H4 (cell line): ENCODE measurements at places on chromosomes 16 and 17. TPM values are rescaled to one million over a fixed set of nuclear protein-coding genes. Genes with fewer than 3 reads are reported as not detected.

DNA sequence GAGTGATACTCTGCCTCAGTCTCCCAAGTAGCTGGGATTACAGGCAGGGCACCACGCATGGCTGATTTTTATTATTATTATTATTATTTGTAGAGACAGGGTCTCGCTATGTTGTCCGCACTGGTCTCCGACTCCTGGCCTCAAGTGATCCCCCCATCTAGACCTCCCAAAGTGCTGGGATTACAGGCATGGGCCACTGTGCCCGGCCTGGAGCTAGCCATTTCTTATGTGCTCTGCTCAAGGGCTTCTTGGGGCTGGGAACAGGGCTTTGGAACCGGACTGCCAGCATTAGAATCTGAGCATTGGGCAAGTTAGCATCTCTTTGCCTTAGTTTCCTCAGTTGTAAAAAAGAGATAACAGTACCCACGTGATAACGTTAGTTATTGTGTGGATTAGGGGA is 111.3 kb downstream of the C16orf78 start:
- DNase-seq, result no peak

DNA sequence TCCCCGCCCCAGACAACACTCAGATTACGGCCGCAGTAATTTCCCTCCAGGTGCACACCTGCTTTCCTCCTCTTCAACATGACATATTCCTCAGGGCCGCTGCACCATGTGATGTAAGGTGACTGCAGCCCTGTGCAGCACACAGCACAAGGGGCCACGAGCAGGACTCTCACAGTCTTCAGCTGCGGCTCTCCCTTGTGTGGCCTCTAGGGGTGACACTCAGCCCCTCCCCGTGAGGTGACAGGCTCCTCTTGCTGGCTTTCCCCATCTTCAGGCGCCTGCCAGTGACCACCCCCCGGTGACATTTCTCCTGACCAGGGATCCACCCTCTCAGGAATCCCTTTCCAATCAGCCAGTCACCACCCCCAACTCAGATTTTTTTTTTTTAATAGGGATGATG is 31.3 kb upstream of the ABCC3 start:
- DNase-seq, result no peak

GRCh38 chr17:82815790-82816305 is 24.0 kb downstream of the ZNF750 start:
- no peak for DNase-seq

The OR1F1 gene
- 0.81 TPM in 1 of 2 replicates, not detected in the other for total RNA-seq

The SPNS3 gene
- total RNA-seq, result 0.04 and 0.08 TPM in 2 replicates
